ENCODE measurements at places on chromosomes 2 and 18.

GRCh38 chr2:26709323-26710110 is 17.0 kb downstream of the KCNK3 start:
- no peak for DNase-seq

DNA sequence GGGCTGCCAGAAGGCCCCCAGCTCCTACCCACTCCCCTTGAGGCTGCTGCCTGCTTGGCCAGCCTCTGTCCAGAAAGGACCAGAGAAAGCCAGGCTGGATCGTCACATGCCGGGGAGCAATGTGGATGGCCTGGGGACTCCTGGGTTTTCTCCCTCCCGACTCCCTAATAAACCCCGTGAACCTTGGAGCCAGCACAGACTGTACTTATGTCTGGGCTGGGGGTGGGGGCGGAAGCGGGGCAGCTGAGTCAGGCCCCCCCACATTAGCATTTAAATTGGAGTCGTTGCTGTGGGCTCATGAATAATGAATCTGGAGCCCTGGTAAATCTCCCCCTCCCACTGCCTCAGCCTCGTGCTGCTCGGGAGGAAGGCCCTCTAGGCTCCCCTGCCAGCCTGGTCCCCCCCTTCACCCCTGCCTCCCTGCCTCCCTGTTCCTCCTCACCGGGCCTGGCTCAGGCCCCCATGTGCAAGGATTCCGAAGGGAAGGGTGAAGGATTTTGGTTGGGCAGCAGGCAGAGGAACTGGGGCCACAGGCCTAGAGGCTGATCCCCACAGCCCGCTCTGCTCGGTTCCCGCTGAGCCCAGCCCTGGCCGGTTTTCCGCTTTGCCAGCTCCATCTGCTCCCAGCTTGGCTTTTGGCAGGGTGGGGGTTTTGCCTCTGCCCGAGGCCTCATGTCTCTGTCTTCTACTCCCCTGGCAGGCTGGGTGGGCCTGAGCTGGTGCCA is 7.3 kb upstream of the ASIC4 start:
- DNase-seq, result no peak

DNA sequence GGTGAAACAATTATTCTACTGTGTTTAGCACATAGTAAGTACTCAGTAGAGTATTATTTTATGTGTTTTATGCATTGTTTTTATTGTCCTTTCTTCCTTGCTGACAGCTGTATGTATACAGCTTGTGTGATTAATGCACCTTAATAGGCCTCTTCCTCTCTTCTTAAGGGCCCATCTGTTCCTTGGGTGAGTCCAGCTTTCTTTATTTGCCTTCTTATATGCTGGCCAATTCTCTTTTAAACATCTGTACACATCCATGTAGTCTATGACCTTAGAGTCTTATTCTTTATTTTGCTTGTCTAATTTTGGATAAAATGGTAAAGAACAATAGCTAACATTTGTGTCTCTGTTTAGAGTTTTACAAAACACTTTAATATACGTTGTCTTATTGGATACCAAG is 333.7 kb upstream of the MEIS1 start:
- DNase-seq, result no peak

GRCh38 chr2:157508676-157509075 is 64.8 kb upstream of the CYTIP start:
- DNase-seq, result no peak

GRCh38 chr2:110114831-110115255 is 779 bp downstream of the MALL start:
- DNase-seq, result no peak

- DNase-seq, result no peak
Observed at GRCh38 chr2:174350593-174351181, 15.9 kb downstream of the SP9 start.

DNA sequence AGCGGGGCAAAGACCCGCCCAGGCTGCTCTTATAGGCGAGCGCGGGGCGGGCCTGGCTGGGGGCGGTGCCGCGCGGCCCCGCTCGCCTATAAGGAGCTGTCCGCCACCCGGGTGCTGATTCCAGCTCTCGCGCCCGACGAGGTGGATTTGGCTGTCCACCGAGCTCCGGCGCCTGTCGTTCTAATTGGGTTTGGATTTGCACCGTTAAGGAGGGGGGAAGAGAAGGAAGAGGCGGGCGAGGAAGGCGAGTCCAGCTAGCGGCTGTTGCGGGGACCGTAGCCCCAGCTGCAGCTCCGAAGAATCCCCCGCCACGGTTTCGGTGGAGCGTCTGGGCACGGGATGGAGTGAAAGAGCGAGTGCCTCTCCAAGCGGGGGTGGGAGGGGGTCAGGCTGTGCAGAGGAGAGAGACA is at the start of gene CNTNAP5:
Gene CNTNAP5 (plus strand): TSS at position 117 of the 410 bp plus-strand sequence. CDS start 364 bp downstream, outside the sequence.
- DNase-seq, result no peak

DNA sequence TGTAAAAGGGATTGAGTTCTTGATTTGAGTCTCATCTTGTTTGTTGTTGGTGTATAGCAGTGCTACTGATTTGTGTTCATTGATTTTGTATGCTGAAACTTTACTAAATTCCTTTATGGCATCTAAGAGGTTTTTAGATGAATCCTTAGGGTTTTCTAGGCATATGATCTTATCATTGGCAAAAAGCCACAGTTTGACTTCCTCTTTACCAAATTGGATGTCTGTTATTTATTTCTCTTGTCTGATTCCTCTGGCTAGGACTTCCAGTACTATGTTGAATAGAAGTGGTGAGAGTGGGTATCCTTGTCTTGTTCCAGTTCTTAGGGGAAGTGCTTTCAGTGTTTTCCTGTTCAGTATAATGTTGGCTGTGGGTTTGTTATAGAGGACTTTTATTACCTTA is 4.8 kb downstream of the ANKAR start:
- no peak for DNase-seq

DNA sequence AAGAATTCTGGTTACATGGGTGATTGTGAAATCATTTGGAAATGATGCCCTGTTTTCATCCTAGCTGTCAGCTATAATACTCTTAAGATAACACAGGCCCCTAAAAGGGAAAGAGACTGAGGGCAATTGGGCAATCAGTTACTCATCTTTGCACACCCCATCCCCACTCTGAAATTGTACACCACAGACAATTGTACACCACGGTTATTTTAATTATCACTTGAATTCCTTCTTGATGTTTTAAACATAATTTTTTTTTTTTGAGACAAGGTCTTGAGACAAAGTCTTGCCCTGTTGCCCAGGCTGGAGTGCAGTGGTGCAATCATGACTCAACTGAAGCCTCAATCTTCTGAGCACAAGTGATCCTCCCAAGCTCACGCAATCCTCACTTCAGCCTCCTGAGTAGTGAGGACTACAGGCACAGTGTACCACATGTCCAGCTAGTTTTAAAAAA is 862.4 kb upstream of the ACVR2A start:
- DNase-seq, result no peak

GRCh38 chr2:123864416-123864815 is 160.7 kb upstream of the CNTNAP5 start:
- no peak for DNase-seq

- DNase-seq, result no peak
Observed at GRCh38 chr2:187168720-187169713, 279.0 kb downstream of the CALCRL start.

- peak; percentile 43 for DNase-seq
Observed at GRCh38 chr2:1162768-1163584, 212.3 kb downstream of the SNTG2 start.

DNA sequence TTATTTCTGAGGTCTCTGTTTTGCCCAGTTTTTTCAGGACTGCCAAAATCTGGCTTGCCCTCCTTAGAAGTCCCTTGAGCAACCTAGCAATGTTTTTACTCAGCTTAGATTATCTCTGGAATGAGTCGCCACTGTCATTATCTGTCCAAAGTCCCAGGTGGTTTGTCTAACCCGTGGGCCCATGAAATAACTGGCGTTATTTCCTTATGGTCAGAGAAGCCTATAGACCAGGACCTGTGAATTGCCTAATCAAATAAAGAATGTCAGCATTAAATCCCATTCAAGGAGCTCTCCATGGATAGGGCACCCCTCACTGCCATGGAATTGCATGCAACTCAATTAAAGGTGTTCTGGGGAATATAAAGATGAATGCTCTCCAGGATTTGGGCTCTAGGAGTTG is 373.9 kb downstream of the SETBP1 start:
- no peak for DNase-seq

DNA sequence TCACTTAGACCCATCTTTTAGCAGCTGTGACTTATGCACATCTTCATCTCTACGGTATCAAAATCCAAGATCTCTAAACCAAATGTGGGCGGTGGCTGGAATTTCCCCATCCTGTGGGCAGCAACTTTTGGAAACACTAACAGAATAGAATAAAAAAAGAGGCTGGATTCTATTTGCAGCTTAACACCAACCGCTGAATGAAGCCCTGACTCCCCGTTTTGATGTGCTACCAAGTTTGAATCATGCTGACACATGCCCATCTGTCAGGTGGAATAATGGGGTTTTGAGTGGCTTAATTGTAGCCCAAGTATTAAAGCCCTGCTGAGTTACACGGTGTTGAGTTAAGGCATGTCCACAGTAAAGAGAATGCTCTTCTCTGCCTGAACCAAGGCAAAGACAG is 165.2 kb downstream of the MTCL1 start:
- DNase-seq, result no peak

DNA sequence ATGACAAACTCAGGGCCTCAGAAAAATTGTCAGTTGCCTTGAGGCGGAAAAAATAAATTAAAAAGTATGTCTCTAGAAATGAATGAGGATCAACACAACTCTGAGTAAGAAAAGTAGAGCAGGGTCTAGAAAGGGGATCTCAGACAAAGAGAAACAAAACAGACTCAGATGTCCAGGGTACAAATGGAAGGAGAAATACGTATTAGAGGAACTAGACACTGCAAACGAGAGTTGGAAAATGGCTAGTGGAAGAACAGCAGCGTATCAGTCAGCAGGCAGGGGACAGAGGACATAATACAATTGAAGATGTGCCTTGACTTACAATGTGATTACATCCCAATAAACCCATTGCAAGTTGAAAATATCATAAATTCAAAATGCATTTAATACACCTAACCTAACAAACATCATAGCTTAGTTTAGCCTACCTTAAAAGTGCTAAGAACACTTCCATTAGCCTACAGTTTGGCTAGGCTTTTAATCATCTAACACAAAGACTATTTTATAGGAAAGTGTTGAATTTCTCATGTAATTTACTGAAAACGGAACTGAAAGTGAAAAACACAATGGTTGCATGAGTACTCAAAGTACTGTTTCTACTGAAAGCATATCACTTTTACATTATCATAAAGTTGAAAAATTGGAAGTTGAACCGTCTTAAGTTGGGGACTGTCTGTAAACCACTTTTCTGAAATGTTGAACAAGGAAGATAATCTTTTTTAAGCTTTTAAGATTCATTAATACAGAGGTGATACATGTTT is 182.8 kb downstream of the NBAS start:
- no peak for DNase-seq

GRCh38 chr18:77993188-77993981 is 743.7 kb downstream of the GALR1 start:
- no peak for DNase-seq

DNA sequence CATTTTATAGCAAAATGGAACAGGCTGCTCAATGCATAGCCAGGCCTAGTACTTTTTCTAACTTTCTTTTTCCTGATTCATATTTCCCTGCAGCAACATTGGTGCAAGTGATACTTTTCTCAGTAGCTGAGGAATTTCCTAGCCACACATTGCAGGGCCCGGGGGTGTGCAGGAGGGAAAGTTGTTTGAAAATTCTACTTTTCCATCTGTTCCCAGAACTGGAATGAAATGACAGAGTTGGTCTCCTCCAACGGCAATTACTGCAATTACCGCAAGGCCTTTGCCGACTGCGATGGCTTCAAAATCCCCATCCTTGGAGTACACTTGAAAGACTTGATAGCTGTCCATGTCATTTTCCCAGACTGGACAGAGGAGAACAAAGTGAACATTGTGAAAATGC is 50.5 kb downstream of the RASGRP3 start:
- DNase-seq, result no peak

GRCh38 chr18:6557057-6557769 is 142.5 kb upstream of the L3MBTL4 start:
- DNase-seq, result no peak

DNA sequence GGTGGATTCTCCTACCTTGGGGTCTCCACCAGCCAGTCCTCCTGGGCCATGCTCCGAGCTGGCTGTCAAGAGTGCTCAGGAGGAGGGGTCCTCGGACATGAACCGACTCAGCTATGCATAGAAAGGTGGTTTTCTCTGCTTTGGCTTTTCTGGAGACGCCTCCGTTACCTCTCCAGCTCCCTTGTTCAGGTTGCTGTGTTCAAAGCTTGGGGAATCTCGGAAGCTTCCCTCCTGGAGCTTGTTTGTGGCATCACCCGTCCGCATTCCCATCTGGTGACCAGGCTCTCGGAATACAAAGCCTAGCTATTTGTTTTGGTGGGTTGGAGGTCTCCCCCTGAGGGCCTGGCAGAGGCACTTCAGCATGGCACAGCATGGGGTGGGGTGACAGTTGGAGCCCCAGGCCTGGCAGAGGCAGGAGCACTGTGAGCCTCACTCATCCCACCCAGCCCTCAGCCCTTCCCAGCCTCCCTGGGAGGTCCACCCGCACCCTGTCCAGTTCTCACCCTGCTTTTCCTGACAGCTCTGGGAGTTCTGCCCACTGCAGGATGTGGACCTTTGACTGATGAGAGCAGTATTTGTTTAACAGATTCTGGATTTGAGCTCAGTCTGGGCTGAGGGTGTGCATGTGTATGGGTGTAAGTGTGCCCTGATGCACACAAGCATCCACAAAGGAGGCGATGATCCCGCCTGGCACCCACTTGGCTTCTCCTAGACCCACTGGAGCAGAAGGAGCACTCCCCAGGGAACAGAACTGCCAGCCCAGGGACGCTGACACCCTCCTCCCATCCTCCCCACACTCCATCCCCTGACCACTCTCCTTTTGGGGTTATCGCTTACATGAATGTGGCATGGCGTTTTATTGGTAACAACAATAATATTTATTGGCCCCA is 107.3 kb upstream of the HS6ST1 start:
- DNase-seq, result no peak

GRCh38 chr2:175690113-175690837 is 311.8 kb downstream of the LNPK start:
- DNase-seq, result no peak

All from activated naive CD4-positive, alpha-beta T cell (primary cell).